ENCODE measurements at places on chromosomes 7 and 10. TPM values are rescaled to one million over a fixed set of nuclear protein-coding genes. Genes with fewer than 3 reads are reported as not detected.

DNA sequence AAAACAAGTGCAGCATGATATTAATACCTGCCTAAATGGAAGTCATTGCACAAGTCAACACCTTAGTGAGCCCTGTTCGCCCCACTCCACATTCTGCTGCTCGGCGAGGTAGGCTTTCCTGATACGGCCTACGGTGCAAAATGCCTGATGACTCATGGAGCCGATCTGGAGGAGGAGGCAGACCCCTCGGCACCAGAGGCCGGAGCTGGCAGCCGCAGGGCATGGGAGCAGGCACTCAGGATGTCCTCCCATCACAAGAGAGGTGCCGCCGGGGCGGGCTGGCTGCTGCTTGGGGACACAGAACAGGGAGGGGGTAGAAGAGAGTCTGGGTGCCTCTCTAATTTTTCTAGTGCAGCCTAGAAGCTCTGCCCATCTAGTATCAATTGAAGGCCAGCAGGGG is 418.5 kb upstream of the MGMT start:
- DNase-seq: no peak

GRCh38 chr10:32790483-32790882 is 167.5 kb downstream of the ITGB1 start:
- DNase-seq: no peak

DNA sequence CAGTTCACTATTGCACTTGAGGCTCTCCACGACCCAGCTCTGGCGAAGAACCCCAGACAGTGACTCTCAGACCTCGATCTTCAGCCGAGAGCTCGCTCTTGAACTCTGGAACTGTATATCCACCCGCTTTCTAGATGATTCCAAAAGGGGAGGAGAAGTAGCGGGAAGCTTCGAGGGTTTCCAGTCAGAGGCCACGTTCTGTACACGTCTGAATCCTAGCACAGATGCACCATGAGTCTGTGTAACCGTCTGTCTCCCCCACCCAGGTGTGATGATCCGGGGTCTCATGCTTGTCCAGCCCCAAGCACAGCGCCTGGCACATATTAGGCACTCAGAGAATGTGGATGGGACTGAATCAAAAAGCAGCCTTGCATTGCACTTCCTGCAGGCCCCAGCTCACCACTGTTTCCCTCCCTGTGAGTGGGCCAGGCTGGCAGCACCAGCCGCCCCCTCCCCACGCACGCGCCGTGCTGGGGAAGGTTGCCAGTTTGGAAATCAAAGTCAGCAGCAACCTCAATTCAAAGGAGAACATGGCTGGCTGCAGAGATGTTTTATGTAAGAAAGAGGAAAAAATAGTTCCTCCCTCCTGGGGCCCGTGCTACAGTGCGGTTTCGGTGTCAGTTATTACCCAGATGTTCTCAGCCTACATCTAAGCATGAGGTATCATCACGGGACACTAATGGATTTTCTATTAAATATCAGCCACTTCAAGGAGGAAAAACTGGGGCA is 5.7 kb downstream of the GRID2IP start:
- DNase-seq: no peak

- no peak for DNase-seq
Measured at GRCh38 chr7:3264693-3265339, 36.2 kb upstream of the SDK1 start.

- DNase-seq: peak; percentile 33
Measured at GRCh38 chr7:25216837-25217236, 11.4 kb downstream of the NPVF start.

DNA sequence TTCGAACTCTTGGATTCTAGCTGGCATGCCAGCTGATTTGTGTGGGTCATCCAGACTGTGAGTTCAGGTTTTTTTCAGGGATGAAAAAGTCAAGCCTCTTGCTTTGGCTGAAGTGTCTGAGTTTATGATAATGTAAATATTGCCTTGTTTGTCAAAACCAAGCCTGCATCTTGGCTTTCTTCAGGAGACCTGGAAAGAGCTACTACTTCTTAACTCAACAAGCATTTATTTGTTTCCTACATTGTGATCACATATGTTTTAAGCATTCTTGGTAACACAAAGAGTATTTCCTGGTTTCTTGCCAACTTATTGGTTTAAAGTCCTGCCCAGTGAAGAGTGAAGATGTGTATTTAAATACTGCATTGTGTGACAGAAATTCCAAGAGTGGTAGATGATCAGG is 407.1 kb downstream of the LRMDA start:
- DNase-seq: no peak

DNA sequence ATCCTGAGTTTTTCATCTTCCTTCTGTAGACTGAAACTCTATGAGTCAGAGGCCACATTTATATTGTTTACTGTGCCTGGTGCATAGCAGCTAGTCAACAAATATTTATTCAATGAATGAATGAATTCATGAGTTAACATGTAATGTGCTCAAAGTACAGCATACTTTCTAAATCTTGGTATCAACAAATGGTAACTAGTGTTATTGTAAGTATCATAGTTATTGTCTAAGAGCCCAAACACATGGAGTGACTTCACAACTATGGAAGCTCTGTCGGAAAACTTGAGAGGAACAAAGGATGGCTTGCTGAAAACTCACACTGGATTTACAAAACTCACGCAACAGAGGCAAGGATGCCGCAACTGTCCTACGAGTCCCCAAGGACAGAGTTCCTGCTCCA is 35.9 kb downstream of the DENND2A start:
- peak; percentile 80 for DNase-seq

DNA sequence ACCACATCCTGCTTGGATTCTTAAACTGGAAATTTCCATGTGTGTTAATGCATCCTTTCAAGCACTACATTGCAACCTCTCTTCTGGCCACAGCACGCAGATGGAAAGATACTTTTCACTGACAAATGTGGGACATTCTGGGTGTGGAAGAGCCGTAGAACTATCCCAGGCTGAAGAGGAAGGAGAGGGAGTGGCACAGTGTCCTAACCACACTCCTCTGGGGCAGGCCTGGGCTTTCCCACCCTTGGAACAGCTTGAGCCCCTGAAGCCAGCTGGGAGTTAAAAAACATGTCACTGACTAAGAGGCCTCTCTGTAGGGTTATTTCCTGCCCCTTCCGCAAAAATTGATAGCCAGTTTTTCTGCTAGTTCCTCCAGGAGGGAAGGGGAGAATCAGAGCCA is 34.0 kb upstream of the DNMBP start:
- DNase-seq: no peak

GRCh38 chr10:102799691-102800471 is 37.3 kb downstream of the CYP17A1 start:
- DNase-seq: no peak

Gene PLOD3
- total RNA-seq: 71.3 TPM

Gene CDC14C
- not detected for total RNA-seq

Gene VCL
- total RNA-seq: 378 TPM

Gene OGA
- total RNA-seq: 69.3 TPM

Gene ZNF804B
- total RNA-seq: not detected
